HFFc6 (cell line): ENCODE measurements at places on chromosomes 5 and 9. TPM values are rescaled to one million over a fixed set of nuclear protein-coding genes. Genes with fewer than 3 reads are reported as not detected.

Gene GADD45G
- 0.24 to 0.28 TPM in 2 of 3 replicates, not detected in the other for total RNA-seq

Gene SPINK4
- not detected in 3 replicates for total RNA-seq

Gene GALT
- total RNA-seq, result 22.1 to 24.5 TPM (median 22.7 TPM) in 3 replicates

Gene SLC6A3
- not detected in 2 replicates for total RNA-seq

Gene DMRTA1
- not detected in 3 replicates for total RNA-seq

Gene TSSK1B
- total RNA-seq, result not detected in 3 replicates

Gene C1QTNF2
- total RNA-seq, result 0.53 to 2.6 TPM (median 1.6 TPM) in 3 replicates

Gene CANX
- 775 and 815 TPM in 2 replicates for total RNA-seq

Gene TLE1
- 6.6 and 12.3 TPM in 2 replicates for total RNA-seq

Gene SLIT3
- total RNA-seq, result 4.2 to 6.5 TPM (median 4.3 TPM) in 3 replicates

DNA sequence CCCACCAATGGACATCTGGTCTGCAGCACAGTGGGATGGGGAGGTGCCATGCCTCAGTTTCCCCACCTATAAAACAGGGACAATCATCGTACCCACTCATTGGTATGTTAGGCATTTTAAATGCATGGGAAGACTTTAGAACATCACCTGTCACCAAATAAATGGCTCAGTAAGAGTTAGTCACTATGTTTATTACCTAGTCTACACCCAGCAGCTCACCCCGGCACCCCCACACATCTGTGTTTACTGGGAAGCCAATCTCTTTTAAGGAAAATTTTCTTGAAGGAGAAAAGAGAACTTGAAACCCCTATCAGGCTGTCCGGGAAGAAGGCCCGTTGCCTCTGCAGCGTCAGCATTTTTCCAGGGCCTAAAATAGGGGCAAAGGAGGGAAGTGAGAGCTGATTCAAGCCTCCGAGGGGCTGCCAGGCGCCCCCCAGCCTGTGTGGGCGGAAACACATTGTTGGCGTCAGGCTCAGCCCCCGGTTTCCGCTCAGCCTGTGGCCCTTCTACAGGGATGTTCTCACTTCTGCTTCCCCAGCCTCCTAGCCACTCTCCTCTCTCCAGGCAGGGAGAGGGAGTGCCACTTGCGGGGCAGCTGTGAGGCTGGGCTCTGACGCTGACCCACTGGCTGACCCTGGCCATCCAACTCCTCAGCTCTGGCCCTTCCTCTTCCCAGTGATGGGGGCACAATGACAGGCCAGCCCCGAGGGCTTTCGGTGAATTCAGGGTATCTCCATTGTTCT lies 4.6 kb downstream of the CSF1R start:
- DNase-seq, result no peak

DNA sequence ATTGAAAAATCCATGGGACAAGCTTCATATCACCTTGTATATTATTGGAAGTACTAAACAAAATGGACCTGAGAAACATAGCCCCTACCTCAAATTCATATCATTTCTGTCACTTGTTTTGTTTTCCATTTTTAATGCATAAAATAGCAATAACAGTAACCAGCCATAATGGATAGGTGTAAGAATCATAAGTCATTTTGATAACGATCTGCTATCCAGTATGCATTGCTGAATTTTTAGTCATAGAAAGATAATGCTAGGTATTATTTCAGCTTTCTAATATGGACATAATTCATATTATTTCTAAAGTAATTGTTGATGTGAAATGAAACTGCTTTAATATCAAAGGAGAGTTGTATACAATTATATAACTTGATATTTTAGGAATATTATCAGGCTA lies 1.1 kb upstream of the LRRC70 start:
- no peak for DNase-seq

DNA sequence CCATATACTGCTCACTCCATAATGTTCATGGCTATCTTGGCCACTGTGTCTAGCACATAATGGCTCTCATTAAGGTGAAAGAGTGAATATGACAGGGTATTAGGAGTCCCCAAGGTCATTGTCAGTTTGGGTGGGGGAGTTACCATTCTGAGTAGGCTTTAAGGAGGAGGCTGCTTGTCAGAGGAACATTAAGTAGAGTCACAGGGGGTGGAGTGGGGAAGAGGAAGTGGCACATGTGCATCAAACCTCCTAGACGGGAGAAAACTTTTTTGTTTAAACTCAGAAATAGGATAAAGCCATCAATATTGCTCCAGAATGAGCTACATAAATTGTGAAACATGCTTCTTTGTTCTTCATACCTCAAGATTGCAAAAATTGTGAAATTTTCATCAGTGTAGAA lies 45.5 kb downstream of the DAB2IP start:
- DNase-seq, result no peak

GRCh38 chr5:28310696-28311095 lies 1272.3 kb upstream of the CDH9 start:
- no peak for DNase-seq

- no peak for DNase-seq
Observed at GRCh38 chr5:111942201-111942600, 185.2 kb upstream of the NREP start.

- DNase-seq, result no peak
Observed at GRCh38 chr9:38318759-38319495, 73.6 kb upstream of the ALDH1B1 start.

DNA sequence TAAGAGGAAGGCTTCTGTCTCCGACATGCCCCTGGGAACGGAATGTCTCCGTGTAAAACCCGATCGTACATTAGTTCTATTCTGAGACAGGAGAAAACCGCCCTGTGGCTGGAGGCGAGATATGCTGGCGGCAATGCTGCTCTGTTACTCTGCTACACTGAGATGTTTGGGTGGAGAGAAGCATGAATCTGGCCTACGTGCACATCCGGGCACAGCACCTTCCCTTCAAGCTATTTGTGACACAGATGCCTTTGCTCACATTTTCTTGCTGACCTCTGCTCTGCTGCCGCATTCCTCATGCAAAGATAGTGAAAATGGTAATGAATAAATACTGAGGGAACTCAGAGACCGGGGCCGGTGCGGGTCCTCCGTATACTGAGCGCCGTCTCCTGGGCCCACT lies 2.2 kb upstream of the DPP7 start:
- no peak for DNase-seq

DNA sequence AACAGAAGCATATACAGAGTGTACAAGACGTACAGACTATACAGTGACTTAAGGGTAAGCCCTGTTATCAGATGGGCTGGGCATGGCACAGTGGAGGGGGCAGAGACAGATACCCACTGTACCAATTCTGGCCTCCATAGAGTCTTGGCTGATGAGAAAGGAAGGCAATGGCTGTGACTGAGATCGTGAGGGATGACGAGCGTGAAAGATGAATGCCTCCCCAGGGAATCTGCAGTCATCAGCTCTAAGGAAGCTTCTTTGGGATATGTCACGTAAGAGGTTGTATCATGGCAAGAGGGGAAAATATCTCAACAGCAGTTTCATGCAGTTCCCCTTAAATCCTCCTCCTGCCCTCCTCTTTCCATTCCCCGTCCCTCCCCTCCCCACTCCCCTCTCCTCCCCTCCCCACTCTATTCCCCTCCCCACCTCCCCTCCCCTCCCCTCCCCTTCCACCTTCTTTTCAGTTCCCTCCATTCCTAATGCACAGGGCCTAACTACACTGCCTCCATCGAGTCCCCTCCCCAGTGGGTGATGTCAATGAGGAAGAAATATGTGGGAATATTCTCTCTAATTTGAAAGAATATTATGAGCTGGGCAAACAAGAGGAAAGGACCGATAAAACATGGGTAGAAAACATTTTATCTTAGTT lies 226.4 kb upstream of the DAP start:
- DNase-seq, result no peak

DNA sequence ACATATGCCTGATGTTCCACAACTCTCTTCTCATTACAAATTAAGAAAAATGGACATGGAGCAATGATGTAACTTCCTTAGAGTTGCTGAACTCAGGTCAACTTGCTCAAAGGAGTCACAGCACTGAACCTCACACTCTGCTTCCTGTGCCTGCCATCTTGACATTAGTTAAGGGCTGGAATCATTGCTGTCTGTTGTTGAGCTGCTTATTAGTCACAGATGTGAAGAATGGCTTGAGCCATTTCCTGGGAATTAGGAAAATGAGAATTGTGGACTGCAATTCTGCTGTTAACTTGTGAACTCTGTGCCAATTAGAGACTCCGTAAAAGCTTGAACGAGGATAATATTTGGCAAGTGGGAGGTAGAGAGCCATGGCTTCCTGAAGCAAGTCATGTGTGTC lies 212.0 kb downstream of the ADAMTS12 start:
- DNase-seq, result peak; percentile 46

DNA sequence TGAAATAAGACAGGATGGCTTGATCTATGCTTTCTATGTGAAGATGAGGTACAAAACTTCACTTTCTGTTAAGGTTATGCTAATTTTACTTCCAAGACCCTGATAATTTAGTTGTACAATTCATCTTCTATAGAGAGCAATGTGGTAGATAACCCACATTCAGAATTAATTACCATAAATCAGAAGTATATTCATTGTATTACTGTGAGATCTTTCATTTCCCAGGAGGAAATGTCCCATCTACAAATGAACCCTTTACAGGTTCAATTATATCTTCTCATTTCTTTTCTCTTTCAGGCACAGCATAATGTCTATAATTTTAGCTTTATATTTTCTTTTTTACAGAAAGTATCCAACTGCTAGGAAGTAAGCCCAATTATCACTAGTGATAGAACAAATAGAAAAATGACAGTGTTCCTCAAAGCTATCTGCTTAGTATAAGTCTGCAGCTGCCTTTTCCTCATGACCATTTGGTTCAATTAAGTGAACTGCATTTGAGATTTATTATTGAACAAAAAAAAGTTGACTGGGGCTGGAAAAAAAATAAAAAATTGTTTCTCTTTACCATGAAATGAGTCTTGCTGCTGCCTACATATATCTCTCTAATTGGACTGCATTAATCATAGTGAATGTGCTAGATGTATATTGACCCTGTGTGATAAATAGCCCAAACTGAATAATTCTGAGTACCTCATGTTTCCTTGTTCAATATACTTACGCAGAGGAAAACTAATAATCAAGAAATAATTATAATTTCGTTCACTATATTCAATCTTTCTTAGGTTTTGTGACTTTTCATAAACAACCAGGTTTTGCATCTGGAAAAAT lies 1329.4 kb downstream of the PTPRD start:
- no peak for DNase-seq

DNA sequence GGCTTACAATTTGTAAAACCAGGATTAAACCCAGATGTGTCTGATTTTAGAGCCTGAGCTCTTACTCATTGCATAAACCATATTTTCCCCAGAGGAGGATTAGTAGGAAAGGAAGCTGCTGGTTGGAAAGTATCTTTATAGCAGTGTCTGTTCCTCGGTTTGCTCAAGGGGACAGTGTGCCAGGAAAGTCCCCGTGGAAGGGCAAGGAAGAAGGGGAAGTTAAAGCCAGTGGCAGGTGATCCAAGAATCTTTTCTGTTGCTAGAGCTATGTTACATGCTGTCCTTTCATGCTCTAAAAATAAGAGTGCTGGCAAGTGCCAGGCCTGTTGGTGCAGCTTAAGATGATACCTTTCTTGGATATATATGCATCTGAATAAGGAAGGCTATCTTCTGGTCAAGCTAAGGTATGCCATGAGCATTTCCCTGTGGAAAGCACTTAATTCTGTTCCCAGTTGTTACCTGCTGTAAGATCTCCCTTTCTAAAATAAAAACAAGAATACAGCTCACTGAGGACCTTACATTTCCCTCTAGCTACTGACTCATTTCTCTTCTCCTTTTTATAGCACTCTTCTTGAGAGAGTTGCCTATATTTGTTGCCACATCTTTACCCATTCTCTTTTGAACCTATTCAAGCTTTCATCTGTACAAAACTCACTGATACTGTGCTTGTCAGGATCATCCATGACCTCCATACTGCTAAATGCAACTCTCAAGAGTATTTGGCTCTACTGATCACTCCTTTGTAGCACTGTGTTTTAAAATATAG lies 8.0 kb downstream of the PDCD1LG2 start:
- peak; percentile 30 for DNase-seq

- peak; percentile 97 for DNase-seq
Observed at GRCh38 chr5:151093476-151093889, 12.6 kb upstream of the TNIP1 start.

- DNase-seq, result peak; percentile 45
Observed at GRCh38 chr9:91727316-91727861, 222.6 kb downstream of the ROR2 start.

GRCh38 chr5:76007904-76008303 lies 75.3 kb upstream of the SV2C start:
- DNase-seq, result no peak

- DNase-seq, result no peak
Observed at GRCh38 chr9:8880060-8880459, 1080.5 kb upstream of the DMAC1 start.

GRCh38 chr5:61809651-61810050 lies 477.6 kb downstream of the ZSWIM6 start:
- DNase-seq, result no peak

DNA sequence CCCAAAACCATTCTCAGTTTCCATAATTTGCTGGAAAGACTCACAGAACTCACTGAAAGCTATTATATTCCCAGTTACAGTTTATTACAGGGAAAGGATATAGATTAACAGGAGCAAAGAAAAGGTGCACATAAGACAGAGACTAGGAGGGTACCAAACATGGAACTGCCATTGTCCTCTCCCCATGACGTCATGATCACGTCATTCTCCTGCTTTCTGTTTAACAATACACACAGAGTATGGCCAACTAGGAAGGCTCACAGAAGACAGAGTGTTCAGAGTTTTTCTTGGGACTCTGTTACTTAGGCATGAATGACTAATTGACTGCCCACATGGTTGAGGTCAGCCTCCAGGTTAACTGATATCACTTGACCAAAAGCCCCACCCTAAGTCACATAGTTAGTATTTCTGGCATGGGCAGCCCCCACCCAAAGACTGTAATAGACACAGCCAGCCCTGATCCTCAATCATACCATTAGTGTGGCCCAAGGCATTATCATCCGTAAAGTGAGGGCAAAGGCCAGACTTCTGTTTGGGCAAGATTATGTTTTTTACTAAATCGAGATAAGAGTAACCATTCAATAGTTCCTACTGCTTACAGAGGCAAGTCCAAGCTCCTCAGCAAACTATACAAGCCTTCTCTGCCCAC lies 353.5 kb upstream of the POU5F2 start:
- no peak for DNase-seq

GRCh38 chr5:149452665-149453617 lies 73.8 kb upstream of the IL17B start:
- peak; percentile 92 for DNase-seq

GRCh38 chr9:37919246-37919955 lies 15.5 kb upstream of the SLC25A51 start:
- no peak for DNase-seq

DNA sequence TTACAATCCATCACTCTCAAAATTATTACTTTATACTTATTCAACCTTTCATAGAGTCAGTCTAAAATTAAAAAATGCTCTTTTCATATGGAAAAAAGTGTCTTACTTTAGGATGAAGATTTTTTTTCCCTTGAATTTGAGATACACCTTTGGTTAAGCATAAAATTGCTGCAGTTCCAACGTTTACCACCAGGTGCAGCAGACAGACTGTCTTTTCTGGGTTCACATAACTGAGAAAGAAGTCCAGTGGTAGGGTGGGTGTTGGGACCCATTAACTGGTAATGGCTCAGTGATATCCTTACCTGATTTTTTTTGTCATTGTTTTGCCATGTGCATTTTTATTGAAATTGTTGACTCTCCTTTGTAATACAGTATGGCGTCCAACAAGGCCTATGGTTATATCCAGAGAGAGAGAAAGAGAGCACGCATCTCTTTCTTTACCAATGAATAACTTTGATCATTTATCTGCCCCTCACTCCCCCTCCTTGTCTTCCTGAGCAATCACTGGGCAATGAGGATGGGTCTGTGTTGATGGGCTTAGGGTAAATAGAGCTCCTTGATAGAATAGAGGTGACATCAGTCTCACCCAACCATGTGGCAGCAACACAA lies 98.4 kb downstream of the FBXL7 start:
- DNase-seq, result peak; percentile 18

- DNase-seq, result no peak
Observed at GRCh38 chr9:77753180-77753579, 105.1 kb upstream of the GNA14 start.

- no peak for DNase-seq
Observed at GRCh38 chr9:20701060-20701459, 17.0 kb downstream of the FOCAD start.
